ENCODE measurements at places on chromosomes 13 and 19.

GRCh38 chr13:111210544-111211469, 95.7 kb downstream of the ARHGEF7 start:
- DNase-seq: no peak

DNA sequence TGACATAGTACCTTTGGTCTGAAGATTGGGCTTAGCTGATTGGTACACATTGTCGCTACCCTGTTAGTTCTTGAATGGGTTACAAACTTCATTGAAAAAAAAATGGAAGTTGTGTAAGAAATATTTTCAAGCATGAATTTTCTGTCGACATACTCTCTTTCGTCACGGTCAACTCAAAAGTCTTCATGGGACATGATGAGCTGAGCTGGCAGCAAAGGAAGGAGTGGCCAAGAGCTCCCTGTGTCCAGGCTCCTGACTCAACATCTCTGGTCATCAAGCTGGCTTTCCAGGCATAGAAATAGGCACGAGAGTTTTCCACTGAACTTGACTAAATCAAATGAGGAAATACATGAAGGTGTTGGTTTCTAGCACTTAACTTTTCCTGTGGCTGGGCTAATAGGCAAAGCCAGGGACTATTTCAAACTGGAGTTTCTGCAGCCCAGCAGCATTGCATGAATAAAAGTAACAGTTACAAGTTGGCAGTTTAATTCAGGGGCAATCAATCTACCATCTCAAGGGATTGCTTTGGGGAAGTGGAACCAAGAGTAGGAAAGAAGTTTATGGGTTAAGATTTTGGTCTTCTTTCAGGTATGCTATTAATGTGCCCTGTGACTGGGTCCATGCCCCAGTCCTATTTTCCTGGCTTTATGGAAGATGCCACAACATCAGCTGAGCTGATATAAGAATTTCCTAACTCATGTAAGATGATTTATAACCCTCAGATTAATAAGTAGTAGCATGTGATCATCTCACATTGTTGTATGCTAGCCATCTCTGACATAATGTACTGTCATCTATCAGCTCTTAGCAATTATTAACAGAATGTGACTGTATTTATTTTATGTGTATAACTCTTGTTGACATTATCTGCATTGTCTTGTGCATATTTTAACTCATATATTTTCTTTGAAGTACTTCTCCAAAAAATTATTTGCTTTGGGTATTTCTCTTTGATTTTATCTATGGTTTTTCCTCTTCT, 385.8 kb downstream of the DLEU7 start:
- DNase-seq: no peak

DNA sequence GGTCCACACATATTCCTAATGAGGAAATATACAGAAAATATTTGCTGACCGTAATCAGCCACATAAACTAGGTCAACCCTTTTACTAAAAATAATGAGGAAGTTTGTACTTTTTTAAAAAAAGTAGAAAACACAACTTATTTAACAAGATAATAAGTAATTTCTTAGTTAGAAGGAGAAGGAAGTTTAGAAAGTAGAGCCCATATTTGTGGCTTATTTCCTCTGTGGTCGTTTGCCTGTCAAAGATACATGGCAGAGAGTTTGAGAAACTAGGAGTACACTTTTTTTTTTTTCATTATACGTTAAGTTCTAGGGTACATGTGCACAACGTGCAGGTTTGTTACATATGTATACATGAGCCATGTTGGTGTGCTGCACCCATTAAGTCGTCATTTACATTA, 1205.2 kb upstream of the MIR17HG start:
- no peak for DNase-seq

DNA sequence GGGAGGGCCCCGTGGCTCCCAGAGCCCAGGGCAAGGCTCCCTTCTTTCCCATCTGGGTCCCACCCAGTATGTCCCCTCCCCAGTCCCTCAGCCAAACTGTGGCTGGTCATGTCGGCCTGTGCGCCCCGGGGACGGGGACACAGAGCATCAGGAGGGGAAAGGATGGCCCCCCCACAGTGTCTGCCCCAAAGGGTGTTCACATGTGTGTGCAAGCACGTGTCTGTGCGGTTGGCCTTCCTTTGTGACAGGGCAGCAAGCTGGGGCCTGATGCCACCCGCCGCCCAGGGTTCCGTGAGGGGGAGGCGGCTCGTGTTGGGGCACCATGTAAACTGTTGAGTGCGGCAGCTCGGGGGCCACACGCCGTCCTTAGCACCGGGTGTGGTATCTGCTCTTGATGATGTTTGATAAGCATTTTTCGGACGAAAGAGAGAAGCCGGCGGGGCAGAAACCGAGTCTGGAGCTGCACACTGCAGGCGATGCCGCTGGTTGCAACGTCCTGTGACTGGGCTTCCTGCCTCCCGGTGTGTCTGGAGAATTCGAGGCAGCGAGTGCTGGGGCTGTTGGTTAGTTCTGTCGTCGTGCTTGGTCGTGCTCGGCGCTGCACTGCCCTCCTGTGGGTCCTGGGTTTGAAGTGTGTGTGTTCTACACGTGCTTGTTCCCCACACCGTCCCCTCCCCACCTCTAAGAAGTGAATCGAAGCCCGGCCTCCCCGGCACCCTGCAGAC, 18.4 kb downstream of the GNA11 start:
- no peak for DNase-seq

GRCh38 chr13:91609353-91609752, 210.9 kb downstream of the GPC5 start:
- DNase-seq: no peak

GRCh38 chr13:77730572-77730971, 33.1 kb downstream of the SLAIN1 start:
- no peak for DNase-seq

All from chondrocyte (in vitro differentiated cells).